ENCODE measurements at places on chromosomes 5 and 9. TPM values are rescaled to one million over a fixed set of nuclear protein-coding genes. Genes with fewer than 3 reads are reported as not detected.
A peak's percentile ranks its signal among the peaks of the same experiment; 100 is the strongest.

- no peaks in the 10 kb centered on the region for H3K36me3 ChIP-seq
- DNase-seq: no peak
- H3K4me3 ChIP-seq: no peak overlapping the region
- no peak overlapping the region for H3K27ac ChIP-seq
These were observed 49.8 kb downstream of the TRPM3 start for GRCh38 chr9:71071633-71072032.

- H3K36me3 ChIP-seq: no peaks in the 10 kb centered on the region
- no peaks in the 10 kb centered on the region for H3K4me1 ChIP-seq
- H3K4me3 ChIP-seq: no peak overlapping the region
These were observed 213.8 kb upstream of the ZNF608 start for GRCh38 chr5:124960266-124960665.

GRCh38 chr5:139752506-139753473, 42.8 kb upstream of the PSD2 start:
- no peak for DNase-seq
- H3K4me1 ChIP-seq: peaks cover 1% of the 10 kb centered on the region
- H3K27me3 ChIP-seq: no peaks in the 10 kb centered on the region
- no peak overlapping the region for H3K27ac ChIP-seq
- no peak overlapping the region for H3K4me3 ChIP-seq

- H3K4me1 ChIP-seq: no peaks in the 10 kb centered on the region
- DNase-seq: no peak
- no peak overlapping the region for H3K4me3 ChIP-seq
- H3K27ac ChIP-seq: no peak overlapping the region
These were observed 51.1 kb downstream of the SPEF2 start for GRCh38 chr5:35668794-35669193.

DNA sequence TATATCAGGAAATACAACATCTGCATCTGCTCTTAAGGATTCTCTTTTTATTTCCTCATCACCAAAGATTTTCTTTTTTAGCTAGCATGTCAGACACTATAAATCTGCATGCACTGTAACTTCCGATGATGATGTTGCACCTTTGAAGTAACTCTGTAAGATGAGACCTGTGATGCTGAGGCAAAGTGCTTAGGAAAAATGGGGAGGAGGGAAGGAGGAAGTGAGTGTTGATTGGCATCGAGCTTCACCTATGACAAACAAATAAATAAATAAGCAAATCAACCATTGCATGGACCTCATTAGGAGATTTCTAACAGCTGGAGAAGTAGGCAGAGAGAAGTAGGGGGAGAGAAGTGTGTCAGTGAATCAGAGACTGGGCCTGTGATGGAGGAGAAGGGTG, 52.6 kb downstream of the ENC1 start:
- H3K4me3 ChIP-seq: no peak overlapping the region
- no peaks in the 10 kb centered on the region for H3K27me3 ChIP-seq
- no peak for DNase-seq
- H3K27ac ChIP-seq: no peak overlapping the region

GRCh38 chr5:150289551-150290390, at the start of gene CAMK2A:
CAMK2A (minus strand) TSS chr5:150289773; CDS start chr5:150289625, 148 bp downstream.
- DNase-seq: no peak
- no peak within 1 kb of the TSS for H3K27ac ChIP-seq
- H3K4me3 ChIP-seq: no peak within 1 kb of the TSS
- no peaks in the 10 kb centered on the region for H3K27me3 ChIP-seq

- no peak overlapping the region for H3K4me3 ChIP-seq
- no peaks in the 10 kb centered on the region for H3K36me3 ChIP-seq
- no peak for DNase-seq
These were observed 20.7 kb downstream of the KIF2A start for GRCh38 chr5:62326702-62327101.

DNA sequence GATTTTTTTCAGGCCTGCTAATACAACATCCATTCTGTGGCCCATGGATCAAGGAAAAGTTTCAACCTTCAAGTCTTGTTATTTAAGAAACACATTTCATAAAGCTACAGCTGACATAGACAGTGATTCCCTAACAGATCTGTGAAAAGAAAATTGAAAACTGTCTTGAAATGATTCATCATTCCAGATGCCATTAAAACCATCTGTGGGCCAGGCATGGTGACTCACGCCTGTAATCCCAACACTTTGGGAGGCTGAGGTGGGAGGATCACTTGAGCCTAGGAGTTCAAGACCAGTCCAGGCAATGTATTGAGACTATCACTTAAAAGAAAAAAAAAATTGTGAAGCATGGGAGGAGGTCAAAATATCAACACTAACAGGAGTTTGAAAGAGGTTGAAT, 6.0 kb downstream of the RAPGEF6 start:
- no peaks in the 10 kb centered on the region for H3K27me3 ChIP-seq
- H3K27ac ChIP-seq: no peak overlapping the region
- H3K4me1 ChIP-seq: peaks cover 5% of the 10 kb centered on the region
- H3K4me3 ChIP-seq: no peak overlapping the region
- H3K36me3 ChIP-seq: no peaks in the 10 kb centered on the region
- DNase-seq: no peak

- DNase-seq: no peak
- H3K4me3 ChIP-seq: no peak overlapping the region
- H3K27me3 ChIP-seq: no peaks in the 10 kb centered on the region
These were observed 38.7 kb downstream of the ASS1 start for GRCh38 chr9:130483371-130483971.

- no peaks in the 10 kb centered on the region for H3K4me1 ChIP-seq
- no peaks in the 10 kb centered on the region for H3K27me3 ChIP-seq
- no peak for DNase-seq
- H3K36me3 ChIP-seq: no peaks in the 10 kb centered on the region
- H3K27ac ChIP-seq: no peak overlapping the region
- H3K4me3 ChIP-seq: no peak overlapping the region
These were observed 17.6 kb upstream of the NANS start for GRCh38 chr9:98038958-98039357.

- no peaks in the 10 kb centered on the region for H3K36me3 ChIP-seq
- no peak overlapping the region for H3K27ac ChIP-seq
- H3K4me1 ChIP-seq: no peaks in the 10 kb centered on the region
- no peaks in the 10 kb centered on the region for H3K27me3 ChIP-seq
- no peak for DNase-seq
These were observed 246.5 kb downstream of the PTPRD start for GRCh38 chr9:10366171-10366779.

GRCh38 chr9:125758986-125759763, 12.0 kb downstream of the PBX3 start:
- no peak overlapping the region for H3K27ac ChIP-seq
- peak overlapping the region; percentile 7 for H3K4me3 ChIP-seq
- no peaks in the 10 kb centered on the region for H3K36me3 ChIP-seq
- no peaks in the 10 kb centered on the region for H3K27me3 ChIP-seq

- no peaks in the 10 kb centered on the region for H3K27me3 ChIP-seq
- H3K36me3 ChIP-seq: no peaks in the 10 kb centered on the region
- H3K4me3 ChIP-seq: no peak overlapping the region
- H3K4me1 ChIP-seq: peaks cover 40% of the 10 kb centered on the region
- DNase-seq: peak; percentile 24
These were observed 10.5 kb downstream of the BRD3 start for GRCh38 chr9:134057307-134057657.

DNA sequence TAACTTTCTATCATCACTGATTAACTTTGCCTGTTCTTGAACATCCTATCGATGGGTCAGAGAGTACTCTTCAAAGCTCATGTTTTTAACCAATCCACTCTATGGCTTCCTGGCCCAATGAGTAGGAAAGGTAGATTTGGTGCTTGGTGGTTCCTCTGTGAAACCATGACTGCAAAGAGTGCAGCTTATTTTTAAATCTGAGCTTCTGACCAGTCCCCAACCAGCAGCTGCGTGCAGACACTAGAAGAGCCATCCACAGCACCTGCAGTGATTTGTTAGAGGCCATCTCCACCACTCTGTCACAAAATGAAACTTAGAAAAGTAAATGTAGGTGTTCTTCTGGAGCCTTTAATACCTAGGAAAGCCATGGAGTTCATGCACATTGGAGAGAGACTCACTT, 107.3 kb upstream of the WWC1 start:
- H3K27ac ChIP-seq: no peak overlapping the region
- no peak overlapping the region for H3K4me3 ChIP-seq
- H3K36me3 ChIP-seq: no peaks in the 10 kb centered on the region
- no peaks in the 10 kb centered on the region for H3K4me1 ChIP-seq
- no peak for DNase-seq
- no peaks in the 10 kb centered on the region for H3K27me3 ChIP-seq

DNA sequence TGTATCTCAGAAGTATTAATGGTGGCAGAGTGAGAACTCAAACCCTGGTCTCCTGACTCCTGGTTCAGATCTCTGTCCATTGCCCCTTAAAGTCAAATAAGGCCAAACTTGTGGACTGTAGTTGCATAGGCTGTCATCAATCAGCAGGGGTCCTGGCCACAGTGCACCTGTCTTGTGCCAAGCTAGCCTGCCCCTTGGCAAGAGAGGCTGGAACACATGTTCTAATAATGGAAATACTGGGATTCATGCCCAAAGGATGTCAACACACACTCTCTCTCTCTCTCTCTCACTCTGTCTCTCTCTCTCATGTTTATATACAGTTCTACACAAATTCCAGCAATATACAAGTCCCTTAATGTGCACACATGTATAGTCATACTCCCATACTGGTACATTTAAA, 44.3 kb downstream of the GLRA1 start:
- H3K36me3 ChIP-seq: no peaks in the 10 kb centered on the region
- no peaks in the 10 kb centered on the region for H3K4me1 ChIP-seq
- no peak for DNase-seq
- H3K27ac ChIP-seq: no peak overlapping the region

- no peak overlapping the region for H3K4me3 ChIP-seq
- no peaks in the 10 kb centered on the region for H3K36me3 ChIP-seq
- no peaks in the 10 kb centered on the region for H3K27me3 ChIP-seq
- H3K4me1 ChIP-seq: no peaks in the 10 kb centered on the region
These were observed 74.2 kb downstream of the WWC1 start for GRCh38 chr5:168365581-168366081.

DNA sequence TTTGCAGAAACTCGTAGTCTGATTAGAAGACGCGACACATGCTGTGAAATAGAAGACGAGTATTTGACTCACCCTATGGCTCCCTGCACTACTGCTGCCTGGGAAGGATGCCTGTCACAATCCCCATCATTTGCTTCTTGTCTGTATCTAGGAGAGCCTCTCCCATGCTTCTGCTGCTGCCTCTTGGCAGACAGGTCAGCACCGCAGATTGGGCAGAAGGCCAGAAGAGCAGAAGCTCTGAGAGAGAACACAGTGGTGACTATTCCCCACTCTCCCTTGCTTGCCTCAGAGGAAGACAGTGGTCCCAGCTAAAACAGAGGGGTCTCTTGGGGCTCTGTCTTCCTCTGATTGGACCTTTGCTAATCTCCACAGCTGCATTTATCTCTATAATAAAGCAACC, 84.0 kb upstream of the SMIM32 start:
- no peak for DNase-seq
- H3K36me3 ChIP-seq: no peaks in the 10 kb centered on the region
- no peak overlapping the region for H3K27ac ChIP-seq
- H3K4me1 ChIP-seq: no peaks in the 10 kb centered on the region

- H3K4me3 ChIP-seq: no peak overlapping the region
- no peaks in the 10 kb centered on the region for H3K27me3 ChIP-seq
- no peak for DNase-seq
- H3K4me1 ChIP-seq: no peaks in the 10 kb centered on the region
- H3K36me3 ChIP-seq: no peaks in the 10 kb centered on the region
These were observed 5.5 kb upstream of the KLHL9 start for GRCh38 chr9:21340735-21341134.

- no peaks in the 10 kb centered on the region for H3K4me1 ChIP-seq
- H3K27me3 ChIP-seq: no peaks in the 10 kb centered on the region
- H3K4me3 ChIP-seq: no peak overlapping the region
- no peaks in the 10 kb centered on the region for H3K36me3 ChIP-seq
- no peak for DNase-seq
- H3K27ac ChIP-seq: no peak overlapping the region
These were observed 23.2 kb downstream of the FGD3 start for GRCh38 chr9:92970467-92970923.

- no peaks in the 10 kb centered on the region for H3K27me3 ChIP-seq
- H3K4me3 ChIP-seq: no peak overlapping the region
- H3K36me3 ChIP-seq: no peaks in the 10 kb centered on the region
- DNase-seq: no peak
- H3K27ac ChIP-seq: no peak overlapping the region
These were observed 137.6 kb downstream of the SUSD1 start for GRCh38 chr9:112037281-112038016.

- no peaks in the 10 kb centered on the region for H3K4me1 ChIP-seq
- H3K4me3 ChIP-seq: no peak overlapping the region
- H3K27ac ChIP-seq: no peak overlapping the region
These were observed 286.6 kb upstream of the IZUMO3 start for GRCh38 chr9:24832307-24832706.

DNA sequence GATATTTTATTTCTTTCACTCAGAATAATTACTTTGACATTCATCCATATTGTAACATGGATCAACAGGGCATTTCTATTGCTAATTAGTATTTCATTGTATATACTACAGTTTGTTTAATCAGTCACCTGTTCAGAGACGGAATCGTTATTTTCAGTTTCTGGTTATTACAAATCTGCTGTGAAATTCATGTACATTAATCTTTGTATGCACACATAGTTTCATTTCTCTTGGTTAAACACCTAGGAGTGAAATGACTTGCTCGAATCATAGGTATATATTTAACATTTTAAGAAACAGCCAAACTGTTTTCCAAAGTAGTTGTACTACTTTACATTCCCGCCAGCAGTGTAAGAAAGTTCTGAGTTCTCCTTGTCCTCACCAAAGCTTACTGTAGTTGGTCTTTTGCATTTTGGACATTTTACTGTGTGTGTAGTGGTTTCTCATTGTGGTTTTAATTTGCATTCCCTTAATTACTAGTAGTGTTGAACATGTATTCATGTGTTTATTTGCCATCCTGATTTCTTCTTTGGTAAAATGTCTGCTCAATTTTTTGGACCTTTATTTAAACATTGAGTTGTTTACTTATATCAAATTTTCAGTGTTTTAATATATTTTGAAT, 198.2 kb downstream of the SAXO1 start:
- no peaks in the 10 kb centered on the region for H3K27me3 ChIP-seq
- no peaks in the 10 kb centered on the region for H3K4me1 ChIP-seq
- H3K4me3 ChIP-seq: no peak overlapping the region

GRCh38 chr5:305459-305858, 16.1 kb upstream of the AHRR start:
- H3K4me1 ChIP-seq: peaks cover 5% of the 10 kb centered on the region
- DNase-seq: no peak
- H3K27ac ChIP-seq: no peak overlapping the region
- no peaks in the 10 kb centered on the region for H3K27me3 ChIP-seq
- H3K36me3 ChIP-seq: no peaks in the 10 kb centered on the region
- H3K4me3 ChIP-seq: no peak overlapping the region

Gene FAM153A
- total RNA-seq: 12.4 TPM

Gene DMGDH
- total RNA-seq: 4.1 TPM

Gene TMEFF1
- not detected for total RNA-seq

Gene SPINK6
- total RNA-seq: not detected

Gene ARSI
- 1.4 TPM for total RNA-seq

Gene CATSPER3
- total RNA-seq: 0.36 TPM

All from ovary (tissue), 10 donors.